ENCODE measurements at places on chromosomes 1 and 21.

DNA sequence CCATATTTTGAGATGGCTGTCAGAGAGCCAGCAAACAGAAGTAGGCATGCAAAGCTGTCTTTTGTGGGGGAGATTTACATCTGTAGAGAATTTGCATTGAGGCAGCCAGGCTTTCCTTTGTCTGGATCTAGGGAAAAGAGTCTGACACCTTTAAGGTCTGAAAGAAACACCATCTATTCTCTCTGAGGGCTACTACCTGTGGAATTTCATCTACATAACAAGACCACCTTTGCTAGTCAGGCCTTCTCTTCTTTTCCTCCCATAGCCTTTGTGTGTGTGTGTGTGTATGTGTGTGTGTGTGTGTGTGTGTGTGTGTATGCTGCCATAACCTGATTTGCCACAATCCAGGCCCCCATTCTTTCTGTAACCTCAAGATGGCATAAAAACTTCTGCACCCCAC lies 28.4 kb upstream of the DMRTB1 start:
- no peak for DNase-seq

GRCh38 chr1:154992721-154993571 lies 440 bp upstream of the LENEP start:
- no peak for DNase-seq

DNA sequence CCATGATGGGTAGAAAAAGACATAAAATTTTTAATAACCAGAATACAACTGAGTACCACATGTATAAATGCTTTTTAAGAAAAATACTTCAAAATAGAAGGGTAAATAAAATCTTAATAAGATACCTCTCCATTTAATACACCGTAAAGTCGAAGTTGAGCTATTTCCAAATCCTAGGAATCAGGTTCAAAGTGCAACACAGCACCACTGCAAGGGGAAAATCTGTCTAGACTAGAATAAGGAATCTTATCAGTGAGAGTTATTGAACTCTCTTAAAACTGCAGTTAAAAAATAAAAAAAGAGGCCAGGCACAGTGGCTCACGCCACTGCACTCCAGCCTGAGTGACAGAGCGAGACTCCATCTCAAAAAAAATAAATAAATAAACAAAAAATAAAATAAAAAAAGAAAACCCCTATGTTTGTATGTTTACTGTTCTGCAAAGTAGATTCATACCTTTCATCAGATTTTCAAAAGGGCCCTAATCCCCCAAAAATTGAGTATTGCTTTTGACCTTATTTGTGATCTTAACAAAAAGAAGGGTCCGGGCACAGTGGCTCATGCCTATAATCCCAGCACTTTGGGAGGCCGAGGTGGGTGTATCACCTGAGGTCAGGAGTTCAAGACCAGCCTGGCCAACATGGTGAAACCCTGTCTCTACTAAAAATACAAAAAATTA lies 109.0 kb downstream of the EIF4G3 start:
- DNase-seq = no peak

- DNase-seq = no peak
These were observed 13.0 kb upstream of the SAMSN1 start for GRCh38 chr21:14559102-14559501.

- DNase-seq = no peak
These were observed 690.7 kb downstream of the NCAM2 start for GRCh38 chr21:21688889-21689288.

DNA sequence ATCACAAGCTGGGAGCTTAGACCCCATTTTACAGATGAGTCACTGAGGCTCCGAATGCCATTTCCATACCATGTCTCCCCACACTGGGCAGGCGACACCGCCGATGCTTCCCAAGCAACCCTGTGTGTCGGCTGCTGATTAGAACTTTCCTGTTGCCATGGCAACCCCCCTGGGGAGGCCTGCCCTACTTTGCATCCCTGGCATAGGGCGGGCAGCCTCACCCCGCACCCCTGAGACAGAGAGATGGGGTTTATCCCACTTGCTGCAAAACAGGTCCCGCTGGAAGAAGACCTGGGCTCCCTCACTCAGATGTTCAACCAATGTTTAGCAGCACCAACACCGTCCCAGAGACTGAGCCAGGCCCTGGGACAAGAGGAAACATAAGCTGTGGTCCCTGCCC lies 81.5 kb downstream of the CAMK2N1 start:
- no peak for DNase-seq

DNA sequence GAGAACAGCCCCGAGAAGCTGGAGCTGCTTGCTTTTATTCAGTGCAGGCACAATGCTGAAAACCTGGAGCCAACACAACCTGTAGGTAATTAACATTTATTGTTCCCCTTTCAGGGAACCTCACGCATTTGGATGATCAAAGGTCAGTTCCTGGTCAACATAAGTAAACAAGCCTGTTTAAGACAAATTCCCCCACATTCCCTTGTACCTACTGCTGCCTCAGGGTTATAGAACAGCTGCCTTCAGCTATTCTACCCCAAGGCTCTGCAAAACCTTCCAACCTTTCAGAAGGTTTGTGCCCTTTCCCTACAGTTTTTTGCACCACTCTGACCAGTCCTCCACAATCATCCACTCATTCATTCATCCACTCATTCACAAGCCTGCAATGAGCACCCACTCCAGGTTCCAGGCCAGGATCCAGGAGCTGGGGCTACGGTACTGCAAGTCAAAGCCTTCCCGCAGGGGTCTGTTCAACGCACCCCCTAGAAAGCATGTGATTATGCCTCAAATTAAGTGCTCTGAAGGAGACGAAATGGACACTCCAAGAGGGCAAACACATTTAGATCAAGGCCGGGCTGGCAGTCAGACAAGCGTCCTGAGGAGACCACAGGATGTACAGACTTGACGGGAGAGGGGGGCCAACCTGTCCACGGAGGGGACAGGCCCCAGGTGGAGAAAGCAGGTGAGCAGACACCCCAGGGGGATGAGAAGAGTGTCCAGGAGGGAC lies 683.9 kb downstream of the MATN1 start:
- no peak for DNase-seq

DNA sequence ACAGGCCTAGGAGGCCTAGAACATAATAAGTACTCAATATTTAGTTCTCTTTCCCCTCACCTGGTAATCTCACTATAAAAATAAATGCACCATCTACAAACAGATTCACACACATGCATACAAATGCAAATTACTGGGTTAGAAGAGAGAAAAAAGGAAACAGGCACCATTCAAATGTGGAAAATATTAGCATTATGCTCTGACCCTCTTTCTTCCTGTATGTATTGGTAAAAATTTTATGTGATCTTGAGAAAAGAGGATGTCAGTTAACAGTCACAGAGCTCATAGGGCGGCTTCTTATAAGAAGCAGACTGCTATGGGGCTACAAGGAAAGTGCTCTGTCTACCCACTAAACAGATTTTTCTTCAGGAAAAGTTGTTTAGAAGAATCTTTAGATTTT lies 565.4 kb downstream of the LMO4 start:
- no peak for DNase-seq

DNA sequence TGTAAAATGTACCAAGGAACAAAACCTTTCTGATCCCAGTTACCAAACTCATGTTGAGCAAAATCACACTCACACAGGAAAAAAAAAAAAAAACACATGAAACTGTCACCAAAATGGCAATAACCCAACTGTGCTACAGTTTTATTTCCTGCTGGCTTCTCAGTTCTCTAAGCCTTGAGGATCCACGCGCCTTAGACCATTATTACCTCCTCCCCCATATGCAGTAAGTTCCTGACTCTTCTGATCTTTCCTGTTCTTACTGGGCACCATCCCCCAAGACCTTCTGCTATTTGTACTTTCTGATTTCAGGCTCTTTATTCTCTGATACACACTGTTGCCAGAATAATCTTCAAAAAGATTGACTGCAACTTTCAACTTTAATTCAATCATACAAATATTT lies 79.6 kb downstream of the SLC45A1 start:
- no peak for DNase-seq

DNA sequence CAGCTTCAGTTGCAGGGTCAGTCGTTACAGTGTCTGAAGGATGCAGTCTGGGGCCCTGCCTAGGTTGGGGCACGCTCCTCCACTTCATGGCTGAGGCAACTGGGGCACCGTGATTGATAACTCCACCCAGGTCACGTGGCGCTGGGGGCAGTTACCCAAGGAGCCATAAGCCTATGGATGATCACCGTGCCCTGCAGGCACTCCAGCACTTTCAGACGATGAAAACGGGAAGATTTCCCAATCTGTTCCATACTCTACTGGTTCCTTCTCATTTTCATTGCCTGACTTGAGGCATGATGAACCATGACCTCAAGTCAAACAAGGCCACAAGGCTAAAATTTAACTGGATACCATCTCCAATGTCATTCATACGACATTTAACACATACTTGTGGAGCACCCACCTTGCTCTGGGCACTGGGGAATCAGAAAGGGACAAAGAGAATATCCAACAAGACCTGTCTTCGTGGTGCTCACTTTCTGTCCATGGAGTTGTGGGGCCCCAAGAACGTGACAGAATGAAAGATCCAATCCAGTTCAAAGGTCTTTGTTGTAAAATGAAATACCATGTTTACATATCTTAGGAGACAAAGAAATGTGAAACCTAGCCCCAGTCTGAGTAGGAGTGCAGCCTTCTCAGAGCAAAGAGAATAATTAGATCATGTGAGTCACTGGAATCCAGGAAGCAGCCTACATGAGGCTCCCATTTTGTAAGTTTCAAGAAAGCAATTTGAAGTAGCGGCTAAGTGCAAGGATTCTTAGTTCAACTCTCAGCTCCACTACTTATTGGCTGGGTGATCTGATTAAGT lies 39.4 kb upstream of the SPOCD1 start:
- peak; percentile 28 for DNase-seq

GRCh38 chr1:7462617-7463016 lies 308.5 kb upstream of the VAMP3 start:
- DNase-seq = no peak

- DNase-seq = no peak
These were observed 55.9 kb upstream of the PROX1 start for GRCh38 chr1:213931836-213932235.

GRCh38 chr1:93758842-93759515 lies 77.3 kb upstream of the BCAR3 start:
- no peak for DNase-seq

GRCh38 chr1:205008896-205009295 lies 34.1 kb upstream of the CNTN2 start:
- DNase-seq = no peak

- no peak for DNase-seq
These were observed 19.1 kb downstream of the CDC42BPA start for GRCh38 chr1:227299241-227299627.

GRCh38 chr1:192696082-192696481 lies 60.1 kb downstream of the RGS13 start:
- DNase-seq = no peak

GRCh38 chr1:19344372-19344810 lies 32.3 kb downstream of the SLC66A1 start:
- DNase-seq = no peak
